Left ventricle myocardium superior (tissue), 1 donor: ENCODE measurements at places on chromosomes 4 and X. TPM values are rescaled to one million over a fixed set of nuclear protein-coding genes. Genes with fewer than 3 reads are reported as not detected.

GAGE12E gene
- total RNA-seq, result not detected

RAP1GDS1 gene
- 10.5 TPM for total RNA-seq

CDKL2 gene
- 0.64 TPM for total RNA-seq

CFAP97 gene
- total RNA-seq, result 9.8 TPM

TRIML2 gene
- not detected for total RNA-seq

ANXA10 gene
- total RNA-seq, result not detected

KDM5C gene
- total RNA-seq, result 33.7 TPM

DDX53 gene
- not detected for total RNA-seq

FGG gene
- total RNA-seq, result not detected

TAF1 gene
- total RNA-seq, result 15.8 TPM

SFRP2 gene
- total RNA-seq, result 1.4 TPM

GAGE12F gene
- total RNA-seq, result not detected

S100P gene
- total RNA-seq, result 1.1 TPM

RAPGEF2 gene
- total RNA-seq, result 42.2 TPM

ETDA gene
- not detected for total RNA-seq

ESX1 gene
- total RNA-seq, result not detected

FGD1 gene
- total RNA-seq, result 6.3 TPM

TENM3 gene
- total RNA-seq, result 6.8 TPM

OTC gene
- total RNA-seq, result not detected

SPACA5 gene
- not detected for total RNA-seq

XAGE1A gene
- total RNA-seq, result not detected

PRAF2 gene
- total RNA-seq, result 6.3 TPM

SPIN2A gene
- 0.22 TPM for total RNA-seq

TRIM60 gene
- not detected for total RNA-seq

PRPS1 gene
- total RNA-seq, result 27.4 TPM

PHKA1 gene
- total RNA-seq, result 17.3 TPM

KIAA1210 gene
- not detected for total RNA-seq

HTATSF1 gene
- 58.7 TPM for total RNA-seq

CCDC120 gene
- total RNA-seq, result 1.7 TPM

PRIMPOL gene
- total RNA-seq, result 11.4 TPM

ZNF182 gene
- total RNA-seq, result 3.4 TPM

FATE1 gene
- not detected for total RNA-seq

KCTD8 gene
- total RNA-seq, result 0.22 TPM

REST gene
- total RNA-seq, result 24.2 TPM

SLC39A8 gene
- 5.0 TPM for total RNA-seq

EGFL6 gene
- not detected for total RNA-seq

TRIM75 gene
- not detected for total RNA-seq

CSAG2 gene
- total RNA-seq, result not detected

MAGEB1 gene
- not detected for total RNA-seq

STK32B gene
- 1.4 TPM for total RNA-seq

HSPA4L gene
- total RNA-seq, result 10.9 TPM

ATOH1 gene
- total RNA-seq, result 0.15 TPM

APLN gene
- total RNA-seq, result 25.9 TPM

SLITRK4 gene
- 0.22 TPM for total RNA-seq

FGF16 gene
- not detected for total RNA-seq
